ENCODE measurements at places on chromosomes 7 and 10. TPM values are rescaled to one million over a fixed set of nuclear protein-coding genes. Genes with fewer than 3 reads are reported as not detected.

Gene PLXNA4
- 9.5 TPM for total RNA-seq

Gene EN2
- total RNA-seq, result not detected

Gene RAB11FIP2
- 19.5 TPM for total RNA-seq

Gene ARHGEF35
- 2.2 TPM for total RNA-seq

DNA sequence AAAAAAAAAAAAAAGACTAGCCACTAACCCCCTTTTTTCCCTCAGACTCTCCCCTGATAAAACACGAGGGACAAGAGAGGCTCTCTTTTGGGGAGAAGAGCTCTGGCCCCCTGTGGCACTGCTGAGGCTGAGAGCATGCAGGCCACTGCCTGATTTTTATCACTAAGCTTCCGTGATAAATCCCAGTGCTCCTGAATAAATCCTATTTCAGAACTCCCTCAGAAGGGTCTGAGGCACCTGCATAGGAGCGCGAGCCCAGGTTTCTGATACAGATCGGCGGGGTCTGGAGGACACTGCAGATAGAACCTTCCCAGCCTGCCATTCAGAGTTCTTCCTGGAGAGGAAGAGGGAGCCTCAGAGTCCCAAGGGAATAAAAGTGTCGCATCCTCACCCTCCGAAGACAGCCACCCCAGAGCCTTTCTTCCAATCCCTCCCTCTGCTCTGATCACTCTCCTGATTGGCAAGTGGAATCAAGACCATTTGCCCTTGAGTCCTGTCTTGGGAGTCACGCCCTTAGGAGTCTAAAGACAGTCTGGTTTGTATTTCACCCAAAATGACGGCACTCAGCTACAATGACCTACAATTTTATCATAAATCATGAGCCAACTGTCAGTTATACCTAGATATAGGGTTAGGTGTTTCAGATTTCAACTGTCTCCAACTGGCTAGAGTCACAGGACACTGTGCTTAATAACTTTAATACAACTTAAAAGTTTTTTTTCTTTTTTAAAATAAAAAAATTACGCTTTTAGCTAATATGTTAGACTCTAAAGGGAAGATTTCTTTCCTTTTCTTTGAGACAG lies 153.5 kb downstream of the RNF216 start:
- DNase-seq, result no peak
- no peak overlapping the region for H3K27ac ChIP-seq
- H3K4me3 ChIP-seq, result no peak overlapping the region
- no peaks in the 10 kb centered on the region for H3K27me3 ChIP-seq
- no peaks in the 10 kb centered on the region for H3K36me3 ChIP-seq

DNA sequence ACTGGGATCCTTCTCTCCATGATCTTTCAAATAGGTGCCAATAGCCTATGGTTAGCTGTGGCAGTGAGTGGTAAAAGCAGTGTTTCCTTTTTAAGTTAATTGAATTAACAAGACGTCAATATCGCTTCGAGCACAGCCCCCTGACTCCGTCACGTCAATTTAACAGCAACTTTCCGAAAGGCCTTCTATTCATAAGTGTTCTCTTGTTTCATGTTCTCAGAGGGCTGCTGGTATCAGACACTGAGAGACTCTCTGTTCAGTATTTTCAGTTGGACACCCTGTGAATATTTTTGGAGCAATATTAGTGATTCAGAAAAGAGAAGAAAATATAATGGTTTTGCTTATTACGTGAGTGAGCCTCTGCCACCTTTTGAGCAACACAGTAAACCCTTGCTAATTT lies 174.2 kb upstream of the INSYN2A start:
- peaks cover 20% of the 10 kb centered on the region for H3K27me3 ChIP-seq
- DNase-seq, result no peak
- H3K4me3 ChIP-seq, result no peak overlapping the region
- H3K36me3 ChIP-seq, result no peaks in the 10 kb centered on the region
- H3K4me1 ChIP-seq, result no peaks in the 10 kb centered on the region
- H3K27ac ChIP-seq, result no peak overlapping the region

DNA sequence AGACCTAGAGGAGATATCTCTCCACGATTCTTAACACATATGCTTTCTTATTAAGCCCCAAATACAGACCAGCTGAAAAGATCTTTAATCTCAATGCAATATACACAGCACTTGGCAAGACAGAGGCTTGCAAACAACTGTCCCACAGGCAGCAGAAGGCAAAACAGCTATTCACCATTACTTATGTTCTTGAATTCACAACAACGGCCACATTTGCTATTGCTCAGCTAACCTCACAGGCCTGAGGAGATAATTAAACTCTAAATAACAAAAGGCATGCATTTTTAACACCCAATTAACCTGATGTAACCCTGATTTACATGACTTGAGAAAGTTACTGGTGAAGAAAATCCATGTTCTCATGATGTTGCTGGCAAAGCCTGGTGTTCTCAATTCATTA lies 216.4 kb downstream of the CRPPA start:
- no peaks in the 10 kb centered on the region for H3K27me3 ChIP-seq
- DNase-seq, result no peak
- H3K4me1 ChIP-seq, result no peaks in the 10 kb centered on the region
- no peaks in the 10 kb centered on the region for H3K36me3 ChIP-seq
- no peak overlapping the region for H3K4me3 ChIP-seq

- peaks cover 54% of the 10 kb centered on the region for H3K27me3 ChIP-seq
- H3K4me3 ChIP-seq, result no peak overlapping the region
- peaks cover 3% of the 10 kb centered on the region for H3K4me1 ChIP-seq
Measured at GRCh38 chr10:62554632-62555199, 180.5 kb downstream of the ZNF365 start.

DNA sequence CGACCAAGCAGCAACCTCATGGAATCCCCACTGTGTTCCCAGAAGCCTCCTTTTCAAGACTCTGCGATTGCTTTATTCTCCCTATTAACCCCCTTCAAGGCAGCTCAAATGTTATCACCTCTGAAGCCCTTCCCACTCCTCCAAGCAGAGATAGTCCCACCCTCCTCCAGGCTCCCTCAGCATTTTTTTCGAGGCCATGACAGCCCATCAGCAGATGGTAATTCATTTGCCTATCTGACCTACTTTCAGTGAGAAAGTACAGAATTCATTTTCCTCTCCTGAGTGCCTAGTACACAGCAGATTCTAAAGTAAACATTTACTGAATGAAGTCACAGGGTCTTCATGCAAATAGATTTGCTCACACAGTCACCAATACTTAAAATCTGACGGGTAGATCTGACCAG lies 47.8 kb downstream of the HERPUD2 start:
- peaks cover 48% of the 10 kb centered on the region for H3K4me1 ChIP-seq
- H3K27me3 ChIP-seq, result no peaks in the 10 kb centered on the region
- H3K36me3 ChIP-seq, result peaks cover 6% of the 10 kb centered on the region
- DNase-seq, result no peak
- H3K4me3 ChIP-seq, result peak overlapping the region; percentile 25
- H3K27ac ChIP-seq, result peak overlapping the region; percentile 43

DNA sequence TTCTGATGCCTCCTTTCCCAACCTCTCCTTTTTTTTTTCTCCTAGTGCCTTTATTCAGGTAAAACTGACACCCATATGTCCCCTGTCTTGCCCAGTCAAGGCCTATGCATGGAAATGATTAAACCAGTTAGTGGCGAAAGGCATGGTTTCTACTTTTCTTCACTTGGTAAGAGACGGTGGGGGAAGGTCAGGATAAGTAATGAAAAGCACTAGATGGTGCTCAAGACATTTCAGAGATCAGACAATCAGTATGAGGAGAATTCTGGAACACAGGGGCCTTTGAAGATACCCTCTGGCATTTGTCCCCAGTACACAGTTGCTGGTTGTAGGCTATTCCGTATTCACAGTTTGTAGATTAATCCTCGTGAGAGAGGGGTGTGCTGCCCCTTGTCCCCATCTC lies 121.2 kb downstream of the RTKN2 start:
- H3K27ac ChIP-seq, result no peak overlapping the region
- H3K27me3 ChIP-seq, result no peaks in the 10 kb centered on the region
- H3K4me1 ChIP-seq, result peaks cover 8% of the 10 kb centered on the region
- no peak for DNase-seq
- peaks cover 2% of the 10 kb centered on the region for H3K36me3 ChIP-seq
